ENCODE measurements at places on chromosomes 13 and 19. TPM values are rescaled to one million over a fixed set of nuclear protein-coding genes. Genes with fewer than 3 reads are reported as not detected.
A peak's percentile ranks its signal among the peaks of the same experiment; 100 is the strongest.

DNA sequence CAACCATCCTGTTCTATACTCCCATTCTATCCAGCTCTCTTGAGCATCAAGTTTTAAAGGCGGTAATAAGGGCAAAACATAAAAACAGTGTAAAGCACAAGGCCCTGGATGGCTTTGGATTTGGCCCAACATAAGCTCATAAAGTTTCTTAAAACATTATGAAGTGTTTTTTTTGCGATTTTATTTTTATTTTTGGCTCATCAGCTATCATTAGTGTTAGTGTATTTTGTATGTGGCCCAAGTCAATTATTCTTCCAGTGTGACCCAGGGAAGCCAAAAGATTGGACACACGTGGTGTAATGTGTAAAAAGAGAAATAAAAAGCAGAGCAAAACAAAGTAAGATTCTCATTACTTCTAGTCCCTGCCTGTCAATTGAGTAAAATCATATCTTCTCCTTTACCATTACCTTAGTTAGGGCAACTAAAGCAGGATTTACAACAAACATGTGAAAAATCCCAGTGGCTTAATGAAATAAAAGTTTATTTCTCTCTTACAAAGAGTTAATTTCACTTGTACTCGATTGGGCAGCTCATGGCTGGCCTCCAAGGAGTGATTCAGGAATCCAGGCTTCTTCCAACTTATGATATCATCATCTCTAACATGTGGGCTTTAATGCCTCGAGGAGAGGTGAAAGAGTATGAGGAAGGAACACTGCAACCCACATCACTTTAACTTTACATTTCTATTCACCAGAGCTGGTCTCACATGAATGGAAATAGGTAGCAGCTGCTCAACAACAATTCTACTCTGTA, 725.2 kb upstream of the SLITRK1 start:
- no peak for DNase-seq

Gene PABPC3
- 0.17 TPM for total RNA-seq

DNA sequence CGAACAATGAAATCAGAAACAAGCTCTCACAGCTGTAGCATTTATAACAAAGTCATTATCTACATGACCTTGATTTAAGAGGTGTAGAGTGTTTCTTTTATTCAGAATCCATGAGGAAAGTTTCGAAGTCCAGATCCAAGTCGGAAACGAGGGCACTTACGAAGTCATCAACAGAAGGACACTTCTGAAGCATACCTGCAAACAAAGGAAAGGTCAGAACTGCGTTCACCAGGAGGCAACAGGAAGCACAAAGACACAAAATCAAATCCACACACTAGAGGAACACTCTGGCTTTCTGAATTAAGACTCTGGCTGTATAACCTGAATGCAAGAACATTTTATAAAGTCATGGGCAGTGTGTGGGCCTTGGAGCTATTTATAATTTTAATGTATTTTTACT, 158.9 kb downstream of the MIPEP start:
- DNase-seq: no peak

- no peak for DNase-seq
These were observed 27.2 kb downstream of the PLEKHJ1 start for GRCh38 chr19:2208975-2209374.

- DNase-seq: no peak
These were observed 379.6 kb downstream of the SLITRK6 start for GRCh38 chr13:85419611-85420010.

Gene RPS19
- 1,422 TPM for total RNA-seq

Gene SLC7A10
- total RNA-seq: 0.79 TPM

Gene RNF113B
- total RNA-seq: not detected

Gene C2CD4C
- 18.6 TPM for total RNA-seq

DNA sequence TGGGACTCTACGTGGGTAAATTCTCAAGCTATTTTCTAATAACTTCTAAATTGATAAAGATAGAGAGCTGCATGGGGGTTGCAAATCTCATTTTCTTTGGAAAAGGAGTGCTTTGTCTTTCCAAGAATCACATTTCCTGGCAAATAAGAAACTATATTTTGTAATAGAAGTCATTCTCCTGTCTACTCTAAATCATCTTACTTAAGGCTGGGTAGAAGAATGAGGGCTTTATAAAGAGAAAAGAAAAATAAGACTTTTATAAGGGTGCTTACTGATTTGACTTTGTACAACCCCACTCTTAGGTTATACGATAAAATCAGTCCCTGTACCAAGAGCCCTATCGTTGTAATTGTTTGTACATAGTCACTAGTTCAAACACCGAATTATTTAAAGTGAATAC, 14.9 kb downstream of the ITGBL1 start:
- DNase-seq: no peak

GRCh38 chr13:48161530-48162179, 66.8 kb upstream of the MED4 start:
- no peak for DNase-seq

- DNase-seq: no peak
These were observed 8.8 kb downstream of the TPT1 start for GRCh38 chr13:45332036-45332830.

DNA sequence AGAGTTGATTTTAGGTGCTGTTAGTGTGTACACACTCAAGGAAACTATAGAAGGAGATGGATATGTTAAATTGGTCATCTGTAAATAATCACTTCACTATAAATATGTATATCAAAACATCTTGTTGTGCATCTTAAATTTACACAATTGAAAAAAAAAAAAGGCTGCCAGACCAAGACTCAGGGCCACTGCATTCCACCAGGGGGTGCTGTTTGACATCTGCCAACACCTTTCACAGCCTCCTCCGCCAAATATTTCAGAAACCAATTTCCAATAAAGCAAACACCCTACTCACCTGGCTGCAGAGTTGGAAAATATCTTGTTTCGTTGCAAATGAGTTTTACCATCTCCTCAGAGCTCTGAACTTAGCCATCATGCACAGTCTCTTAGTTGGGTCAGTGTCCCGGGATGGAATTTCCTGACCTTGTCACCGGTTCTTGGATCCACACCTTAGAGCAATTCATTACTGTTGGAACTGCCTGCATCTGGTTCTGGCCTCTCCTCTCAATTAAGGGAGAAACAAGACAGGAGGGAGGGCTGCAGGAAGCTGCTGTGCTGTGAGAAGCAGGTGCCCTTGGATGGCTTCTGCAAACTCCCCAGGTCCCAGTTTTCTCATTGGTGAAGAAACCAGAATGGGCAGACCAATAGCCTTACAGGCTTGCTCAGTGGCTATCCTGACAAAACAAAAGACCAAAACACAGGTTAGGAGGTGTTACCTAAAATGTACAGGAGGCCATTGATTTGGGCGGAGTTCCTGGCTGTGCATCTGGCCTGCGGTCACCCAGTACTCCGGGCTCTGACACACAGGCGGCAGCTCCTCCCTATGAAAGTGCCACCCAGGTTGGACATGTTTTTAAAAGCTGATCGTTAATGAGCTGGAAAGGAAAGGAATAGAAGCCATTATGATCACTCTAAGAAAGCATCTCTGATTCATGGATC, 746.6 kb downstream of the UQCRFS1 start:
- DNase-seq: peak; percentile 76

DNA sequence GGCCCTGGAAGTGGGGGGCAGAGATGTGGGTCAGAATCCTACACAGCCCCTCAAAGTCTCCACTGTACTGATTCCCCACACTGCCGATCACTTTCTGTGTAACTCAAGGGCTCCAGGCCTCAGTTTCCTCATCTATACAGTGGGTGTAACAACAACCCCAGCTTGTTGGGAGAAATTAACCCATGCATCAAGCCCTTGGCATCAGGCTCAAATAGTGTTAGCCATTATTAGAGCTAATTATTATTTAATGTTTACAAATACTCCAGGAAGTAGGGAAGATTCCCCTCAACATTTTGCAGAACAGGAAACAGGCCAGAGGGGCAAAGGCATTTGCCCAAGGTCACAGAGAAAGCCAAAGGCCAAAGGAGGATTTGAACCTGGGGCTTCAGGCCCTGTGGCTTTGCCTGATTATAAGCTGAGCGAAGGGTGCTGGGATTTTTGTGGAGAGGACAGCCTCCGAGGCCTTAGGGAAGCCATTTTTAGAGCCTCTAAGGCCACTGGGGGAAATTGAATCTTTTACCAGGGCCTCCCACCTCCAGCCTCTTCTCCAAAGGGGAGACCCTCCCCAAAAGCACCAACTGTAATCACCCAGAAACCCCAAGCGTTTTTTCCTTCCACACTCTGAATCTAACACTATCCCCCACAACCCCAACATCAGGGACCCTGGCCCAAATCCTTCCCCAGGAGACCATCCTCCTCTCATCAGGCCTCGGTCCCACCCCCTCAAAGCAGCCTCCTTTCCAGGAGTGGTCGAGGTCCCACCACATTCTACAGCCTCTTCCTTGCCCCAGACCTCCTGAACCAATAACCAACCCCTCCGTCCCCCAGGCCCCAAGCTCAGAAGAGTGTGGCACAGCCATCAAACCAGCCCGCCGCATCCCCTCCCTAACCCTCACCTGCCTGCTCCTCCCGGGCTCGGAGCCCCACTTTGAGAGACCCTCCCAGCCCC, 1.1 kb downstream of the FKBP8 start:
- peak; percentile 50 for DNase-seq

GRCh38 chr13:110105136-110105535, 201.8 kb downstream of the COL4A1 start:
- no peak for DNase-seq

DNA sequence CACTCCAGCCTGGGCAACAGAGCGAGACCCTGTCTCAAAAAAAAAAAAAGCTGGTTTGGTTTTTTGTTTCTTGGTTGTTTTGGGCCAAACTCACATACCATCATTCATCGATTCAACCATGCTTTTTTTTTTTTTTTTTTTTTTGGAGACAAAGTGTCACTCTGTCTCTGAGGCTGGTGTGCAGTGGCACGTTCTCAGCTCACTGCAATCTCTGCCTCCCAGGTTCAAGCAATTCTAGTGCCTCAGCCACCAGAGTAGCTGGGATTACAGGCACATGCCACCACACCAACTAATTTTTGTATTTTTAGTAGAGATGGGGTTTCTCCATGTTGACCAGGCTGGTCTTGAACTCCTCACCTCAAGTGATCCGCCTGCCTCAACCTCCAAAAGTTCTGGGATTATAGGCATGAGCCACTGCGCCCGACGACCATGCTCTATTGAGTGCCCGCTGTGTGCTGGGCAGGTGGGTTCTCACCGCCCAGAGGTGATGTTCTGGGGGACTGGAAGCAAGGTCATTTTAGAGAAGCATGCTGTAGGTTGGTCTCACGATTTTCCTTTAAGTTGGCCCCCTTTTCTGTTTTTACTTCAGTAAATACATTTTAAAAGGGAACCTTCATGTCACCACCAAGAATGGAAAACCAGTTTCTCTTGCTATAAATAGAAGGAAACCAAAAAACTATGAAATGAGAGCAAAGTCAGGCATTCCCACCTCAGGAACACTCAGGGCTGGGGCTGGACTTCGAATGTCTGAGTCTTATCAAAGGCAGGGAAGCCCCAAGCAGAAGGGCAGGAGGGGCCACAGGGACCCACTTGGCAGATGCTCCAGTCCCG, 8.3 kb upstream of the JUND start:
- no peak for DNase-seq

Gene FXYD5
- total RNA-seq: 11.6 TPM

- DNase-seq: no peak
These were observed 62.2 kb downstream of the ARHGEF18 start for GRCh38 chr19:7410946-7411345.

GRCh38 chr13:33612641-33613638, 205.0 kb upstream of the RFC3 start:
- no peak for DNase-seq

DNA sequence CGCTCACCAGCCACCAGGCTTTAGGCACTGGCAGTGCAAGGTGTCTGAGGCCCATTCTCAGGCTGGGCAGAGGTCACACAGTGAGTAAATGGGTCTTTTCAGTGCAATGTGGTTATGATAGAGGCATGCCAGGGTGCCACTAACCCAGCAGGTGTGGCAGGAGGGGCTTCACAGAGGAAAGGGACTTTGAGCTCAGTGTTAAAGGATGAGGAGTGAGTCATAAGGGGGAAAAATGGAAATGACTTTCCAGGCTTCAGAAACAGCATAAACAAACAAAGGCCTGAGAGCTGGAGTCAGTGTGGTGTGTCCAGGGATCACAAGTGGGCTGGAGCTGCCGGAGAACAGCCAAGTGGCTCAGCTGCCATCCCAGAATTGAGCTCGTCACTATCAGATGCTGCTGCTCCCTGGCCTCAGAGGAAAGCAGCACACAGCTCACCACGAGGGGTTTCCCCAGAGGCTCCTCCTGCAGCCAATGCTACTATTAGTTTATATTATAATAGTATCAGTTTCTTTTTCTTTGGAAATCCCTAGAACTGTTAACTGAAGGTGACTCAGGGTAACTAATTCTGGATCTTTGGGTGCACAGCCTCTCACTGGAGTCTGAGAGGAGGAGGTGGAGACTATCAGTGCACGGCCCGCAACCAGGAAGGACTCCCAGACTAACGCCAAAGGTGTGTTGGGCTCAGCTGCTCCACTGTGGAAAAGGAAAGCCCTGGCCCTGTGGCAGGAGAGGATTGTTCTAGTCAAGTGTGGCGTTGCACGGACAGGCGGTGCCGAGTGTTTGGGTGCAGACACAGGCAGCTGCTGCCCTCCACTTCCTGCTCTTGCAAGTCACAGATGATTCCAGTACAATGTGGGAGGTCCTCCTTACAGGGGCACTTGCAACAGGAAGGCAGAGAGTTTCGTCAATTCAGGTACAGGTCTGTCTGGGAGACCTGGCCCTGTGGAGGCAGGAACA, 39.5 kb downstream of the DHRS12 start:
- no peak for DNase-seq

DNA sequence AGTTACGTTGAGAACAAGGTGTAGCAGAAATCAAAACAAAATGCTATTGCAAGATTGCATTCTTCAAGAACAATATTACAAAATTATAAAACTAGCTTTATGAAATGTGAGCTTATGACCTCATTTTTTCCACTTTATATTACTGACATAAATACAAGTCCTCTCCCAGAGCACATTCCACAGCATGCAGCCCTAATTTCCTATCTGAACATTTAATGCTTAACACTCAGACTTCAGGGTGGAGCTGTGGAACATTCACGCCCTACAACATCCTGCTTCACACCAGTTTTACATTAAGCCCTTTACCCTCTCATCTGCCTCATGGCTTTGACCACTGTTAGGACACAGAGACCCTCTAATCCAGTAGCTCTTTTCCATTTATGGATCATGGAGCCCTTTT, 65.5 kb downstream of the EPSTI1 start:
- no peak for DNase-seq

DNA sequence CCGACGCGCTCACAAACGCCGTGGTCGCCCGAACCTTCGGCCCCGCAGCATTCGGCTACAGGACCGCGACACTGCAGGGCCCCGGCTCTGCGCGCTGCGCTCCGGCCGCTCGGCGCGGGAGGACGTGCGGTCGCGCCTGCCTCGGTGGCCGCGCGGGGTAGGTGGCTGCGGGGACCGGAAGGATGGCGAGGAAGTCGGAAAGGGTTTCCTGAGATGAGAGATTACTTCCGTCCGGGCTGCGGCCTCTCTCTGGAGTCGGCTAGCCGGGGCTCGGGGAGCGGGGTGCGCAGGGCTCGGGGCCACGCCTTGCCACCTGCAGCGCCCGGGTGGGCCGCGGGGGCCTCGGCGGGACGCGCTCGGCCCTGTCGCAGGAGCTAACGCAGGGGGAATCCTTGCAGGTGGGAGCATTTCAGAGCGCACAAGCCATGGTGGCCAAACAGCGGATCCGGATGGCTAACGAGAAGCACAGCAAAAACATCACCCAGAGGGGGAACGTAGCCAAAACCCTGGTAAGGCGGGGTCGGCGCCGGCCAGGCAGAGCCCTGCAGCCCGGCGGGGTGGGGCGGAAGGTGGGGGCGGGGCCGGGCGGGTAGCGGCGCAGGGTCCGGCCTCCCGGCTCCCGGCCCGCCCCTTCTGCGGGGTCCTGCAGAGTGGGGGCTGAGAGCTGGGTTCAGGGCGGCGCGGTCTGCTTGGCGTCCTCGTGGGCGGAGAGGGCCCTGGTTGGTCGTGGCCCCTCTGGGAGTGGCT, at the start of gene SERP2:
SERP2 (plus strand) TSS at position 224 of the 747 bp plus-strand sequence; CDS start at position 426, 202 bp downstream.
- DNase-seq: peak; percentile 84

Gene CEACAM20
- total RNA-seq: not detected

GRCh38 chr19:45059258-45059965, 16.9 kb downstream of the ZNF296 start:
- peak; percentile 88 for DNase-seq
